ENCODE measurements at places on chromosomes 4 and X. TPM values are rescaled to one million over a fixed set of nuclear protein-coding genes. Genes with fewer than 3 reads are reported as not detected.

The FAM236D gene
- not detected for total RNA-seq

- no peak overlapping the region for H3K27ac ChIP-seq
- no peak overlapping the region for H3K4me3 ChIP-seq
- peaks cover 6% of the 10 kb centered on the region for H3K36me3 ChIP-seq
- DNase-seq = no peak
Observed at GRCh38 chr4:1187182-1187581, 14.8 kb upstream of the SPON2 start.

DNA sequence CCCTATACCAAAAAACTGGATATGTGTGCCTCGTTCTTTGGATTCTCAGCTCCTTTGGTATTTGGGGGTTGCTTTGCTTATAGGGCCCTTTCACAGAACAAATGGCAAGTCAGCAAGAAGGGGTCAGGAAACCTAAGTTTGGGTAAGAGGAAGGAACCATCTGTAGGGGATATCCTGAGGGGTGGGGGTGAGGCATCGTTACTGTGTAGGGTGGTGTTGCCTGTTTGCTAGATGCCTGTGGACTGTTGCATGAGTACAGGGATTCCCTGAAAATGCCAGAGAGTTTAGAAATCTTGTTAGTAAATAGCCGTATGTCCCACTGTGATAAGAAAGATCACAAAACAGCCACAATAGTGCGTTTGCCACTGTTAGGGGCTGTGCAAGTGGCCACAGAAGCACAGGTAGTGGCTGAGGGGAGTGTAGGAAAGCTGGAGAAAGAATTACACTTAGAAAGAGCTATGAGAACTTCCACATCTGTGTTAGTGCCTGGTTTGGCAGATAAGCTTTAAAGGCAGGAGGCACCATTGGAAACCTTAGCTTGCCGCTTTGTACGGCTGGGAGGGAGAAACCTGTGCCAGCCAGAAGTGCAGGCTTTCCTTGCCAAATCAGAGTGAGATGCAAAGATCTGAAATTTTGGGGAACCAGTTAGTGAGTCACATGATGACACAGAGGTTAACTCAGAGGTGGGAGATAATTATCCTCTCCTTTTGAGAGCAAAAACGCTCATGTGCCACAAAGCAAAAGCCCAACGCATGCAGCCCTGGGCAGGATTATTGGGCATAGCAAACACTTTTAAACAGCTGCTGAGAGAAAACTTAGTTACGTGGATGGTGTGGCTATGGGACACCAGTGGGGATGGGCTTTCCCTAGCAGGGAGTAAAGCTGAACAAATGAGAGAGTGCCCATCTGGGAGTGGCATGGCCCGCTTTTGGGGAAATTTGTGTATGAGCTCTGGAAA lies 343.7 kb downstream of the ARAP2 start:
- H3K27ac ChIP-seq = no peak overlapping the region
- no peaks in the 10 kb centered on the region for H3K4me1 ChIP-seq
- no peak for DNase-seq
- no peaks in the 10 kb centered on the region for H3K36me3 ChIP-seq

- no peak overlapping the region for H3K4me3 ChIP-seq
- no peaks in the 10 kb centered on the region for H3K4me1 ChIP-seq
- DNase-seq = no peak
Observed at GRCh38 chrX:32139476-32139875, 1067.6 kb upstream of the FTHL17 start.
